Uterine smooth muscle cell (primary cell): ENCODE measurements at places on chromosomes 1 and 21. TPM values are rescaled to one million over a fixed set of nuclear protein-coding genes. Genes with fewer than 3 reads are reported as not detected.

THEM5 gene
- not detected in 2 replicates for total RNA-seq

ZNF648 gene
- not detected in 2 replicates for total RNA-seq

SPRR2A gene
- total RNA-seq: not detected in 2 replicates

KCNJ9 gene
- not detected in 2 replicates for total RNA-seq

PGD gene
- 163 and 165 TPM in 2 replicates for total RNA-seq

OVAAL gene
- total RNA-seq: not detected in 2 replicates

OR10J1 gene
- total RNA-seq: 0.25 TPM in 1 of 2 replicates, not detected in the other

RPE65 gene
- total RNA-seq: not detected in 2 replicates

BCAN gene
- 0.11 TPM in 1 of 2 replicates, not detected in the other for total RNA-seq

C1orf53 gene
- total RNA-seq: 3.8 and 4.6 TPM in 2 replicates

MSH4 gene
- 0.11 and 0.25 TPM in 2 replicates for total RNA-seq

OR2T35 gene
- not detected in 2 replicates for total RNA-seq

TMEM269 gene
- total RNA-seq: under 0.01 and 0.12 TPM in 2 replicates

TTC34 gene
- 0.11 and 0.12 TPM in 2 replicates for total RNA-seq

FALEC gene
- total RNA-seq: 0.25 and 0.77 TPM in 2 replicates

ARHGEF19 gene
- total RNA-seq: 3.8 and 7.7 TPM in 2 replicates

CFHR1 gene
- total RNA-seq: 0.11 and 0.25 TPM in 2 replicates

IGFN1 gene
- total RNA-seq: 4.6 and 12.9 TPM in 2 replicates

SLC30A10 gene
- not detected in 2 replicates for total RNA-seq

GSTM1 gene
- 0.37 and 15.3 TPM in 2 replicates for total RNA-seq

CA14 gene
- 0.11 TPM in 1 of 2 replicates, not detected in the other for total RNA-seq

HEYL gene
- total RNA-seq: 0.12 TPM in 1 of 2 replicates, not detected in the other

F11R gene
- total RNA-seq: 2.2 and 2.7 TPM in 2 replicates

MEGF6 gene
- total RNA-seq: 0.77 and 2.5 TPM in 2 replicates

PRELP gene
- total RNA-seq: 0.33 and 1.9 TPM in 2 replicates

CLIC4 gene
- total RNA-seq: 311 and 449 TPM in 2 replicates

USP25 gene
- 42.7 and 53.2 TPM in 2 replicates for total RNA-seq

VASH2 gene
- total RNA-seq: 0.11 and 0.37 TPM in 2 replicates

GJA5 gene
- total RNA-seq: 0.44 and 0.50 TPM in 2 replicates

TRMT1L gene
- total RNA-seq: 24.7 and 28.0 TPM in 2 replicates

PLPPR5 gene
- total RNA-seq: 0.12 and 0.89 TPM in 2 replicates

NUP210L gene
- under 0.01 and 0.12 TPM in 2 replicates for total RNA-seq

ZNF683 gene
- total RNA-seq: not detected in 2 replicates

IL22RA1 gene
- under 0.01 and 0.12 TPM in 2 replicates for total RNA-seq

MROH7 gene
- 0.11 and 0.12 TPM in 2 replicates for total RNA-seq

CORT gene
- total RNA-seq: 0.12 TPM in 1 of 2 replicates, not detected in the other

NUCKS1 gene
- total RNA-seq: 110 and 144 TPM in 2 replicates

ACTL8 gene
- total RNA-seq: 0.11 and 0.12 TPM in 2 replicates

ANGPTL7 gene
- 0.33 and 1.5 TPM in 2 replicates for total RNA-seq

LRRN2 gene
- under 0.01 TPM in 1 of 2 replicates, not detected in the other for total RNA-seq

TNNI3K gene
- 0.77 TPM in 1 of 2 replicates, not detected in the other for total RNA-seq

COL11A1 gene
- 121 and 214 TPM in 2 replicates for total RNA-seq

DPT gene
- not detected in 2 replicates for total RNA-seq

KCNH1 gene
- total RNA-seq: 0.22 and 2.4 TPM in 2 replicates

PROK1 gene
- total RNA-seq: not detected in 2 replicates

CELA3A gene
- total RNA-seq: not detected in 2 replicates

LRIG2 gene
- total RNA-seq: 13.7 and 15.2 TPM in 2 replicates

TNFRSF1B gene
- total RNA-seq: 8.2 and 18.3 TPM in 2 replicates

CACNA1S gene
- not detected in 2 replicates for total RNA-seq

CHIT1 gene
- under 0.01 TPM in 1 of 2 replicates, not detected in the other for total RNA-seq

PLCH2 gene
- 0.11 and 0.12 TPM in 2 replicates for total RNA-seq

TRIM46 gene
- 3.9 and 4.9 TPM in 2 replicates for total RNA-seq

LYPD8 gene
- not detected in 2 replicates for total RNA-seq

DR1 gene
- 50.0 and 67.8 TPM in 2 replicates for total RNA-seq

GPR25 gene
- not detected in 2 replicates for total RNA-seq

MYBPH gene
- 0.11 and 0.75 TPM in 2 replicates for total RNA-seq

CD2 gene
- total RNA-seq: not detected in 2 replicates

OXCT2 gene
- 2.2 and 4.5 TPM in 2 replicates for total RNA-seq
